Hematopoietic multipotent progenitor cell treated with erythropoietin and hydrocortisone succinate and interleukin-3 and kit ligand, for 8 days (in vitro differentiated cells): ENCODE measurements at places on chromosomes 1 and 21.
A peak's percentile ranks its signal among the peaks of the same experiment; 100 is the strongest.

DNA sequence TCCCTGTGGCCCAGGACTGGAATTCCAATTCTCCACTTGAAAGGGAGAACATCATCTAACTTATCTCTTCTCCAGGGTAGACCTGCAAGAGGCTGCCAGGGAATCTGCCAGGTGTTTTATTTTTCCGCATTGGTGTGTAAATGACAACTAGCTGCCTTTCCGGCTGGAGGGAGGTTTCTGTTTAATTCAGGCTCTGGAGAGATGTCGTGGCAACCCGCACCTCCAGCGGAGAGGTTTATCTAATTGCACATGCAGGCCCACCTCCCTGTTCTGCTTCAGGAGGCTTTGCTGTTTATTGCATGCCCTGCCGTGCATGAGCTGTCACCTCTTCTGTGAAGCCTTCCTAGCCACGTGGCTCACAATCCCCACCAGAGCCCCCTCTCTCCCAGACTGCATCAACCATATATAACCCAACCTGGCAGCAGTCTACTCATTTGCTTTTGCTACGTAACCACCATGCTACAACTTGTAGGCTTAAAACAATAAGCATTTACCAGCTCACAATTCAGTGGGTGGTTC lies 151.6 kb downstream of the C1orf94 start:
- DNase-seq, result no peak

DNA sequence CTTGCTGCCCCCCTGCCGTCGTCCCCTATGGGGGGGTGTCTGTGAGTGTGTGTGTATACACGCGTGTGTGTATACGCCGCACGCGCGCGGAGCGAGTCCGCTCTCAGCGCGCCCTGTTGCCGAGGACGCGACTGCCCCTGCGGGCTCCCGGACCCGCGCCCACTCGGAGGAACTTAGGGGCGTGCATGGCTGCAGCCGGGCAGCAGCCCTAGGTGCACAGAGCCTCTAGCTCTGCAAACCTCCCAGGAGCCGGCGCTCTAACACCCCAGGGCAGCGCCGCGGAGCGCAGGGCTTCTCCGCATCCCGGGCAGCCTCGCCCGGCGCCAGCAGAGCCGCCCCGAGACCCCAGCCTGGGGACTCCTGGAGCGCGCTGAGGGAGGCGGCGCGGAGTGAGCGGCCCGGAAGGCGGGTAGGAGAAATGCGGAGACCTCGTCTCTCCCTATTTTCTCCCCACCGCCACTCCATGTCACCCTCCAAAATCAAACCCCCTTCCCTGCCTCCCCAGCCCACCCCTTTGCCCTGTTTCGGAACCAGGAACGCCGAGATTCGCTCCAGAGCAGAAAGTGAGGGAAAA lies 574 bp downstream of the ITPKB start:
- DNase-seq, result peak; percentile 42

DNA sequence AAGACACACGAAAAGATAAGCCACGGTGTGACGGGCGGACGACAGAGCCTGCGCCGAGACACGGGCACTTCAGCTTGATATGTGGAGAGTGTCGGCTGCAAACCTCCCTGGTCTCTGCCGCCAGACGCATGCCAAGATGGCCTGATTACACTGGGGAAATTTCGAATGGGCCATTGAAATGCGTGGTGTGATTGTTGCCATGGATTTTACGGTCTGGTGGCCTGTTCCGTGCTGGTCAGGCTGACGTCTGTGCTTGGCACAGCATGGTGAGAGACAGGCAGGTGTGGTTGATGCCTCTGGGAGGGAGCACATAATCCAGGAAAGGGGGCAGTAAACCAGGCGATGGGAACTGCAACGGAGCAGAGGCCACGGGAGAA lies 105.6 kb upstream of the TMPRSS2 start:
- DNase-seq, result no peak

GRCh38 chr21:46161633-46162592 lies 6.5 kb upstream of the FTCD start:
- no peak for DNase-seq

DNA sequence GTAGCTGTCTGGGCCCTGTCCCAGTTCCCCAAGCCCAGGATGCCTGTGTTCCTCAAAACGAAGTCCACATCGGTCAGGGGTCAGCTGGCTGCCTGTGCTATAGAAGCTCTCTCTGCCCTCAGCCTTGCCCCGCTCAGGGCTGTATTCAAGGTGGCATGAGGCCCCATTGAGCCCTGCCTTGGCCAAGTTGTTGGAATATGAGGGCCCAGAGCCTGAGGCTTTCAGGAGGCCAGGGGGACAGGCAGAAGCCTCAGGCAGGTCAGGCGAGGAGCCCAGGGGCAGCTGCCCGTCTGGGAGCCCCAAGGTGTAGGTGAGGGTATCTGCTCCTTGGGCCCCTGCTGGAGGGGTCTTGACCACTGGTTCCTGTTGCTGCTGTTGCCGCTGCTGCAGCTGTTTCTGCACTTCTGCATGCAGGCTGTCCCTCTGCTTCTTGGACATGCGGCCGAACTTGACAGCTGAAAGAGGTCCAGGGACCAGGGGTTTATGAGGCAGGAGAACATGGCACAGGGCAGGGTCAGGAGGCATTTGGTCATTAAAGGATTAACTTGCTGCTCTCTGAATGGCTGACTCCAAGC lies 9.8 kb upstream of the LINGO4 start:
- DNase-seq, result no peak

DNA sequence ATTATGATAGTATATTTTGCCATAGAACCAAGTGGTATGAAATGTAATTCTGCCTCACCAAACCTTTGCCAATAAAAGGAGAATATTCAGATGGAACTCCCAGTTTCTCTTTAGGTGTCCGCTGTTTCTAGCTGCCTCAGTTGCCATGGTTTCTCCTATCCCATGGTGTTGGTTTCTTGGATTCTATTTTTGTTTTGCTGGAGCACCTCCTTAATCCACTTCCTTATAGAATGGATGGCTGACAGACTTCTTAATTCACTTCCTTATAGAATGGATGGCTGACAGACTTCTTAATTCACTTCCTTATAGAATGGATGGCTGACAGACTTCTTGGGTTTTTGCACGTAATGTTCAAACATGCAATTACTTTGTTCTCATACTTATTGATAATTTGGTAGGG lies 43.7 kb downstream of the ADARB1 start:
- no peak for DNase-seq

- DNase-seq, result no peak
These were observed 146.5 kb downstream of the PDE4B start for GRCh38 chr1:65939191-65939590.

- DNase-seq, result no peak
These were observed 3.5 kb downstream of the PAPPA2 start for GRCh38 chr1:176466514-176466913.

- no peak for DNase-seq
These were observed 38.2 kb downstream of the TTLL7 start for GRCh38 chr1:83960669-83961277.
